CD4-positive, alpha-beta T cell treated with Interleukin-17A for 4 hours (primary cell): ENCODE measurements at places on chromosomes 3 and 15.

DNA sequence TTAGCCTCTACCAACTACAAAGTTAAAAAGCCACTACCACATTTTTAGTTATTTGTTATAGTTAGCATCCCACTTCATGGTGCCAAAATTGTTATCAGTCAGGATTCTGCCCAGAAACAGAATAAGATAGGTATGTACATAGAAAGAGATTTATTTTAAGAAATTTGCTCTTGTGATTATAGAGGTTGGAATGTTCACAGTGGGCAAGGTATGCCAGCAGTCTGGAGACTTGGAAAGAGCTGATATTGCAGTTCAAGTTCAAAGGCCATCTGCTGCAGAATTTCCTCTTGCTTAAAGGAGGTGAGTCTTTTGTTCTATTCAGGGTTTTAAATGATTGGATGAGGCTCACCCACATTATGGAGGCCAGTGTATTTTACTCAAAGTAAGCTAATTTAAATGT is 143.8 kb upstream of the POU1F1 start:
- DNase-seq, result no peak

- no peak for DNase-seq
Observed at GRCh38 chr15:69762373-69763148, 309.9 kb downstream of the RPLP1 start.

DNA sequence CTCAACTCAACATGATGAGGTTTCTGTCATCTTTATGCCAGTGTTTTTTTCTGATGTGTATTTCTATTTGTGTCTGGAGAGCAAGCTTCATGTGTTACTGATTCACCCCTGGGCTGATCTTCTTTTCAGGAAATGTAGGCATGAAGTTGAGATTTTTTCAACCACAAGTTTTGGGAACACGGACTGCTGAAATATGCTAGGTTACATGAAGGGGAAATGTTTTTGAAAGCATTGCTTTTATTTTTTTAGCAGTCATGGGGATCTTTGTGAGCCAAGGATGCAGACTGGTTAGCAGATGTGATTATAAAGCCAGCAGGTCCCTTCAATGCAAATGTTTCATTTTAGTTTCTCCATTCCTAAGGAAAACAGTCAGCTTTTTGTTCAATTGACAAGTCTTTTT is 219.3 kb upstream of the COL8A1 start:
- DNase-seq, result no peak

DNA sequence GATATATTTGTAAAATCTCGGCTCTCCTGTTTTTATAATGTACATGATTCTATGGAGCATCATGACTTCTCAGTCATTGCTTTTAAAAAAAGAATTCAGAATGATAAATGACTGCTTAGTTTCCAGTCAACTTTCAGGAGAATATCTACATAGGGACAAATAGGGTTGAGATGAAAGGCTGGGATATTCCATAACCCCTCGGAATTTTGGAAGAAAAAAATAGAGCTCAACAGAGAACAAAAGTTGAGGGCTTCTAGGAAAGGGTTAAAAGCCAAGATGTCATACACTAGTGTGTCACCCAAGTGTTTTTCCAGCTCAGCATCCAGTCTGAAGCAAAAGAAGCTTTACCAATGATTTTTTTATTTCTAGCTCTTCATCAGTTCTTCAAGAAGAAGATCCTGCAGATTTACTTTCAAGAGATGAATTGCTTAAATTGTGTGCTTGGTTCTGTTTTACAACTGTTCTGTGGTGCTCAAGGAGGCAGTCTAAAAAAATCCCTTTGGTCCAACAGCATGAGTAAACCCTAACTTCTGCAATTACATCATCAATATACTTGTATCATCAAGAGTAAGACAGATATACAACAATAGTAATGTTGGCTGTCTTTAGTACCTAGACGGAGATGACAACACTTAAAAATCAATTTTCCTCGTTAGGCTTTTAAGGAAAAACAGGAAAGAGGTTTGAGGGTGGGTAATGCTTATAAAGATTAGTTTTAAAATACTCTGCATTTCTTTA is 979 bp downstream of the UNC13C start:
- no peak for DNase-seq

DNA sequence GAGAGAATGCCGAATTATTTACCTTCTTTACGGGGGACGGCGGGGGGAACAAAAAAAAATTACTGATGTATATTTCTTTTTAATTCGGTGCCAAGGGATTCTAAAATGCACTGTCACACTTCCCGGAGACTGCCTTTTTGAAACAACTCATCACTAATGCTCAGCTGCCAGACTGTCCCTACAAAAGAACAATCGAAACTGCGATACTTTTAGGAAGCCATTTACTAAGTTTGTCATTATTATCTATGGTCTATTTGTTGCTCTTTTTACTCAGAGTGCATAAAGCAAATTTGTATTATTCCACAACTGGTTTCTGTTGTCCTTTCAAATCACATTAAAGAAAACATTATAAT is 60.8 kb downstream of the TM4SF4 start:
- DNase-seq, result no peak

DNA sequence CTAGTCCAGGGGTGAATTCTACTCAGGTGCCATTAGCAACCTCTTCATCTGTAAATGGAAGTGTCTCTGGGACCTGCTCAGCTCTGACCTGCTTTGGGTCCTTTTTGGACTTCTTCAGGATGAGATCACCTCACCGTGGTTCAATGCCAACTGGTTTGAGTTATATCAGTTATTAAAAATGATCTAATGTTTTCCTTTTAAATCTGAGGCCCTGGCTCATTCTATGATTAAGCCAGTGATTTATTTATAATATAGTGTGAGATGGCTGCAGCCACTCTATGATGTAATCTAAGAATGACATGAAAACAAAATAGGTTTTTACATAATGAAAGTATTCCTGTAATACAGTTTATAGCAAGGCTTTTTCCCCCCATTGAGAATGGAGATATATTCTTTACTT is 79.4 kb downstream of the LPP start:
- DNase-seq, result no peak

DNA sequence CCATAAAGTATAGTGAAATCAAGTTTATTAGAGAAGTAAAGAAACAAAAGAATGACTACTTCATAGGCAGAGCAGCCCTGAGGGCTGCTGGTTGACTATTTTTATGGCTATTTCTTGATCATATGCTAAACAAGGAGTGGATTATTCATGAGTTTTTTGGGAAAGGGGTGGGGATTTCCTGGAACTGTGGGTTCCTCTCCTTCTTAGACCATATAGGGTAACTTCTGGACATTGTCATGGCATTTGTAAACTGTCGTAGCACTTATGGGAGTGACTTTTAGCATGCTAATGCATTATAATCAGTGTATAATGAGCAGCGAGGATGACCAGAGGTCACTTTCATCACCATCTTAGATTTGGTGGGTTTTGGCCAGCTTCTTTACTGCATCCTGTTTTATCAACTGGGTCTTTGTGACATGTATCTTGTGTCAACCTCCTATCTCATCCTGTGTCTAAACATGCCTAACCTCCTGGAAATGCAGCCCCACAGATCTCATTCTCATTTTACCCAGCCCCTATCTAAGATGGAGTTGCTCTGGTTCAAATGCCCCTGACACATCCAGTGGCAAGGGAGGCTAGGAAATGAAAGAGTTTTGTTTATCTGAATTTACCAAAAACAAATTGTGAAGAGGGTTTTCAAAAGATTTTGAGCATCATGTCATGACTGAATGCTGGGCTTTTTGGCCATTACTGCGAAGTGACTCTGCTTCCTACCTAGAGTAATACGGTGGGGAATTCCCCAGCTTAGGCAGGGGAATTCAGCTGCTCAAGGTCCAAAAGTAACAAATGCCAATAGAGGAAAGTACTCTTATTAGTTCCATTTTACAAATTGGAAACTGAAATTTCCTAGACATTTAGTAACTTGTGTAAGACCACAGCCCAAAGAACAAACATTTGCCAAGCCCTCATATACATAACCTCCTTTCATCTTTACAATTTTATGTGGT is 6.2 kb upstream of the SPSB4 start:
- no peak for DNase-seq

- DNase-seq, result no peak
Observed at GRCh38 chr15:100765467-100766241, 114.0 kb upstream of the ALDH1A3 start.

DNA sequence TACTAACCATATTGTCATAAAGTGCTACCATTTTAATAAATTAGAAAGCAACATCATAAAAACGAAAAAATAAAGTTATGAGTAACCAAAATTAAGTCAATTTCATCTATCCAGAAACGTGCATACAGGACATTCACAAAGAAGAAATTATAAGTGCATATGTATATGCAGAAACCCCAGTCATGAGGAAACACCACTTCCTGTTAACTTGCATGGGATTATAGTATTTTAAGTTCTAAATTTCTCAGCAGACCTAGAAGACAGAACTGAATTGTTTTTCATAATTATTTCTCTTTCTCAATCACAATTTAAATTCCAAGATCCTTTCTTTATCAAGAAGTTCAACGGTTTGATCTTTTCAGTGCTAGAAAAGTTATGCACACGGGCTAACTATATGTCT is 1.4 kb upstream of the KBTBD8 start:
- no peak for DNase-seq

- DNase-seq, result no peak
Observed at GRCh38 chr3:185793381-185793780, 31.5 kb downstream of the IGF2BP2 start.

- DNase-seq, result no peak
Observed at GRCh38 chr15:68389936-68390817, 41.8 kb downstream of the ITGA11 start.

DNA sequence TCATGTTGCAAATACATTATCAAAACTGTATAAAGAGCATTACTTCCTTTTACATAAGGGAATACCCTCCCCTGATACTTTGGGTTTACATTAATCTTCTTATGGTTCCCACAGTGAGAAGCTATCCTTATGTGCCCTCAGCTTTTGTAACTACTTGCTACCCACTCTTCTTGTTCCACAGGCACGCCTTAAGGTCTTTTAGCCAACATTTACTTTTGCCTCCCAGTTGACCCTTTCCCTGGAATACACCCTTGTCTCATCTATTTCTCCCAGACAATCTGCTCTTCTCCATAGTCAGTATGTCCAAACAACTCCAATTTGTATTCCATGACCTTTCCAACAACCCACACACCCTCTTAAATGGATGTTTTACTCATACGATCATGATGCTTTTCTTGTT is 116.8 kb upstream of the COL8A1 start:
- no peak for DNase-seq

GRCh38 chr3:108489776-108490175 is 20.6 kb downstream of the MYH15 start:
- peak; percentile 51 for DNase-seq

DNA sequence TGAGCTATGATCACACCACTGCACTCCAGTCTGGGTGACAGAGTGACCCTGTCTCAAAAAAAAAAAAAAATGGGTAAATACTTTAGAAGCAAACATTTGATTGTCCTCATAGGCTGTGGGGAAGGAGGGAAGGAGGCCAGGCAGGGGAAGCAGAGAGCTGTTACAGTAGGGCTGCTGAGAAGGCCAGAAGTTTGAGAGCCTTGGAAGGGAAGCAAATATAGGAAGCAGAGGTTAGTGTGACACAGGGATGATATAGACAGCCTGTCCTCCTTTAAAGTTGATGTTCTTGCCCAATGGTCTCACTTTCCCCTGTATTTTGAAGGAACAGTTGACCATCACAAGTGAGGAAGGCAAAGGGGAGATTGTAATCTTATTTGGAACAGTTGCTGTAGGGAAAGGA is 5.3 kb upstream of the ALPK3 start:
- no peak for DNase-seq

GRCh38 chr3:180825964-180826363 is 86.5 kb upstream of the FXR1 start:
- no peak for DNase-seq

- no peak for DNase-seq
Observed at GRCh38 chr15:60554494-60554893, 75.6 kb upstream of the ICE2 start.

DNA sequence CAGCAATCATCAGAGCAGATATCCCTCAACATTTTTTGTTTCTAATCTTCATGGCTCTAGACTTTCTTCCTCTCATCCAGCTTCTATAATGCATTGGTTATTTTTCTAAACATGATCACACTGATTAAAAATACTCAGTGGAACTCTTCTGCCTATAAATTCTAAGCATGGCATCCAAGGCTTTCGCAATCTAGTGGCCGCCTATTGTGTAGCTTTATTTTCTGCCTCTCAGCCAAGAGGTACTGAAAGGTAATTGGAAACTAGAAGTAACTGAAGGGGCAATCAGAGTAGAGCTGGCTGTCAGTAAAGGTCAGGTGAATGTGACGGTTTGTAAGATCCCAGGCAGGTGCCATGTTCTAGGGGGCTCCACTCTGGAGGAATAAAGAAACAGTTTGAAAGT is 33.4 kb downstream of the OXSM start:
- DNase-seq, result no peak

DNA sequence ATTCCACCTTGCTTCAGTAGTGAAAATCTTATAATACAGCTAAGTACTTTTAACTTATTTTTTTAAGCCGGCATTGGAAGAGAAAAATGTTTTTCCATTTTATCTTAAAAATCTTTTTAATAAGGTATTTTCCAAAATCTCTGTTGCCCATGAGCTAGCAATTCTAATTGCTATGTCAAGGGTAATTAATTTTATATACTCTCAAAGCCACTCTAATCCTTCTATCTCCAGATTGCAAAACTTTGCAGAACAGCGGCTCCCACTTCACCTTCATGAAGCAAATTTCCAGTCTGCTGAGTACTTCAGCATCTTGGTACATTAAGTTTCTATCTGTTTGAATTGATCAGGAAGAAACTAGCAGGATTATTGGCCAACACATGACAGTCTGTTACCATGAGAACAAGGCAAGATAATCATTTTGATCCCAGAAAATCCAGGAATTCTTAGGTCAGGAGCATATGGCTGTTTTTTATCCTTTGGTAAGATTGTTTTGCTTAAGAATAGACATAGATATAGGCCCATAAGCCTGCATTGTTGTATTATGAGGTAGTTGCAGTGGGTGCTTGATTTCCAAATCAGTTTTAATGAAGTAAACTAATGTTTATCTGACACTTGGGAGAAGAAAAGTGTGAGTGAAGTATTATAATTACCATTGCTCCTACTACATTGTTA is 6.0 kb downstream of the TIPARP start:
- DNase-seq, result no peak

GRCh38 chr15:24940236-24940635 is 14.6 kb upstream of the SNRPN start:
- no peak for DNase-seq

DNA sequence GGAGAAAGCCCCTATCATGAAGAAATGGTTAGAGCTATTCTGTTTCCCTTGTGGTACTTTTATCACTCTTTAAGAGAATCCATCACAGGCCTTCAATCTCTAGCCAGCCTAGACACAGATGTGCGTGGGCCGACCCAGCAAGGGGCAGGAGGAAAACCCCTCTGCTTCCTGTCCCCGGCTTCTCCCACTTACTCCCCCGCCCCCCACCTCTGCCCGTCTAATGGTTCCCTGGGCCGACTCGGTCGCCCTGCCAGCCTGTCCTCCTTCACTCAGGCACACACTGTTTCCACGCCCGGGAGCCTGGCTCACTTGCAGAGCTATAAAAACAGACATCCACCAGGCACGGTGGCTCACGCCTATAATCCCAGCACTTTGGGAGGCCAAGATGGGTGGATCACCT is 58.3 kb upstream of the TFRC start:
- no peak for DNase-seq
